Ureter (tissue), 1 donor: ENCODE measurements at places on chromosomes 2 and 18. TPM values are rescaled to one million over a fixed set of nuclear protein-coding genes. Genes with fewer than 3 reads are reported as not detected.

DNA sequence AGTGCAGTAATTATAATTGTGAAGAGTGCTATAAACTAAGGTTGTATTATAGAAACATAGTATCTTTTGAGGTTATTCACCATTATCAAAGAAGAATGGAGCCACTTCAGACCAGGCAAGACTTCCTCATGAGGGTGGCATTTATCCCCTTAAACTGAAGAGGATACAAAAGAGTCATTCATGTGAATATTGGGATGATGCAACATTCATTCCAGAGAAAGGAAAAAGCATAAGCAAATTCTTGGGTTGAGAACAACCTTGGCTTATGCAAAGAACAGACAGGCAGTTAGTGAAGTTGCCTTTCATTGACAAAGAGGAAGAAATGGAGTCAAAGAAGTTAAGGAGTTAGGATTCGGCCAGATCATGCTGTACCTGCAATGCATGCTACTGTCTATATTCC lies 682.5 kb downstream of the MBD2 start:
- DNase-seq, result no peak

The ITM2C gene
- total RNA-seq, result 227 TPM

DNA sequence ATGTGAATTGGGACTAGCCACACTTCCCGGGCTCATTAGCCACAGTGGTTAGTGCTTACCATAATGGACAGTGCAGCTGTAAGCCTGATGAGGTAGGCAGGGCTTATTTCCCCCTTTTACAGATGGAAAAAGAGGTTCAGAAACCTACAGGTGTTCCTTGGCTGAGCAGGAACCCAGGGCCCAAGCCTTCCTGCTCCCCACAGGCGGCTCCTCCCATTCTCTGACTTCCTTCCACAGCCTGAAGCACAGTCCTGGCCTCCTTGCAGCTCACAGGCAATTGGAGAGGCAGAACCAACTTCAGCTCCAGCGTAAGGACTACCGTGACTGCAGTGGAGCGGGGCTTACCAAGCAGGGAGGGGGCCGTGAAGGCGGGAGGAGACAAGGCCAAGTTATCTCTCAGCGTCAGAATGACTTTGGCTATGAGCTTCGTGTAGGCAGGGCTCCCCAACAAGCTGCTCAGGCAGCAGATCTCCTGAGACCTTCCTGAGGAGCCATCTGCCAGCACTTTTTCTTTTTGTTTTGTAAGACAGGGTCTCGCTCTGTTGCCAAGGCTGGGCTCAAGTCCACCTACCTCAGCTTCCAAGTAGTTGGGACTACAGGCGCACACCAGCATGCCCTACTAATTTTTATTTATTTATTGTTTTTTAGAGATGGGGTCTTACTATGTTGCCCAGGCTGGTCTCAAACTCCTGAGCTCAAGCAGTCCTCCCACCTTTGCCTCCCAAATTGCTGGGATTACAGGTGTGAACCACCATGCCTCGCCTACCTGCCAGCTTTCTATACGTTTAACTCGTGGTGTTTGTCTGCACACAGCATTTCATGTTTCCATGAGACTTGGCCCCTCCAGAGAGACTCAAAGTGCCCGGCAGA lies 34.2 kb upstream of the NT5DC4 start:
- no peak for DNase-seq

- no peak for DNase-seq
Observed at GRCh38 chr2:30847329-30847728, 40.1 kb upstream of the CAPN13 start.
